Stimulated activated CD8-positive, alpha-beta memory T cell treated with anti-CD3 and anti-CD28 coated beads, Interleukin-7, amount 100 ng/mL, for 24 hours (primary cell): ENCODE measurements at places on chromosomes 3 and 15.

GRCh38 chr15:80789296-80789695 is 10.1 kb downstream of the CEMIP start:
- no peak for DNase-seq

- DNase-seq, result no peak
Observed at GRCh38 chr3:50270422-50271224, 1.7 kb downstream of the SEMA3B start.

DNA sequence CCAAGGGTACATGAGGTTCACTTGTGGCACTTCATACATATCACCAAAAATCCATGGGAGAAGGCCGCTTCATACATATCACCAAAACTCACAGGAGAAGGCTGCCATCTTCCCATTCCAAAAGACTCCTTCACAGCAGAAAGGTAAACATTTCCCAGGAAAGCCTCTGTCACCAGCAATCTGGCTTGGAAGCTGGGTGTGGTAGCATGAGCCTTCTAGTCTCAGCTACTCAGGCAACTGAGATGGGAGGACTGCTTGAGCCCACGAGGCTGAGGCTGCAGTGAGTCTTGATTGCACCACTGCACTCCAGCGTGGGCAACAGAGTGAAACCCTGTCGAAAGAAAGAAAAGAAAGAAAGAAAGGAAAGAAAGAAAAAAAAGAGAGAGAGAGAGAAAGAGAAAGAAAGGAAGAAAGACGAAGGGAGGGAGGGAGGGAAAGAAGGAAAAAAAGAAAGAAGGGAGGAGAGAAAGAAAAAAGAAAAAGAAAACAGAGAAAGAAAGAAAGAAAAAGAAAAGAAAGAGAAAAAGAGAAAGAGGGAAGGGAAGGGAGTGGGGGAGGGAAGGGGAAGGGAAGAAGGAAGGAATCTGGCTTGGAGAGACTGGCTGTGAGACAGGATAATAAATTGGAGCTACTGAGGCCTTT is 7.2 kb downstream of the LRIG1 start:
- no peak for DNase-seq

GRCh38 chr3:186536883-186537844 is 7.0 kb downstream of the CRYGS start:
- no peak for DNase-seq

DNA sequence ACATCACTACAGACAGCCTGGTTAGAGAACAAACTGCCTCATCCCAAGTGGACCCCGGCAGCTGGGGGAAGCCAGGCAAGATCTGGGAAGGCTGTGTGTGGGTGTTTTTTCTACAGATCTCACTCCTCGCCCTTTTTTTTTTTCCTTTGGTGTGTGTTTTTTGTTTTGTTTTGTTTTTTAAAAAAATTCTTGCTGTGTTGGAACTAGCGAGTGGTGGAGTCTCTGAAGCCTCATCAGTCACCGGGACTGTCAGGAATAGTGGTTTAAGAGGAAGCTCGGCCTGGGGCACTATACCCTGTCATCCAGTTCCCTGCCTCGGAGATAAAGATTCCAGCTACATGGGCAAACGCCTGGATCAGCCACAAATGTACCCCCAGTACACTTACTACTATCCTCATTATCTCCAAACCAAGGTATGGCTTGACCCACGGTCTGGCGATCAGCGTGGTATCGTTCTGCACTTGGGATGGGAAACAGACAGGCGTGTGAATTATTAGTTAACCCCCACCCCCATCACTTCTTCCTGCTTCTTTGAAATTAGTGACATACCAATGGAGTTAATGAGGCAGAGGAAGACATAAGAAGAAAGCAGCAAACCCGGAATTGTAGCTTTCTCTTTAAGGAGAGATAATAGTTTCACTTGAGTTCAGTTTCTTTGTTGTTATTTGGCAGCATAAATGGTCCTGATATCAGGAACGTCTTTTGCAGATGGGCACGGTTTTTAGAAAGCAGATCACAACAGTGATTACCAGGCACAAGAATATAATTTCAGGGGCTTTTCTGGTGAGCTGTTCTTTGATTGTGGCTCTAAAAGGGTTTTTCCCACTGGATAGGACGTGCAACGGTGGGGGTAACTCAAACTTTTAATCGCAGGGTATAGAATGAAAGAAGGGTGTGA is 722 bp downstream of the RBMS3 start:
- no peak for DNase-seq

- DNase-seq, result no peak
Observed at GRCh38 chr3:55792009-55792408, 304.9 kb upstream of the WNT5A start.

- DNase-seq, result no peak
Observed at GRCh38 chr15:43893956-43894355, 67.2 kb downstream of the WDR76 start.

DNA sequence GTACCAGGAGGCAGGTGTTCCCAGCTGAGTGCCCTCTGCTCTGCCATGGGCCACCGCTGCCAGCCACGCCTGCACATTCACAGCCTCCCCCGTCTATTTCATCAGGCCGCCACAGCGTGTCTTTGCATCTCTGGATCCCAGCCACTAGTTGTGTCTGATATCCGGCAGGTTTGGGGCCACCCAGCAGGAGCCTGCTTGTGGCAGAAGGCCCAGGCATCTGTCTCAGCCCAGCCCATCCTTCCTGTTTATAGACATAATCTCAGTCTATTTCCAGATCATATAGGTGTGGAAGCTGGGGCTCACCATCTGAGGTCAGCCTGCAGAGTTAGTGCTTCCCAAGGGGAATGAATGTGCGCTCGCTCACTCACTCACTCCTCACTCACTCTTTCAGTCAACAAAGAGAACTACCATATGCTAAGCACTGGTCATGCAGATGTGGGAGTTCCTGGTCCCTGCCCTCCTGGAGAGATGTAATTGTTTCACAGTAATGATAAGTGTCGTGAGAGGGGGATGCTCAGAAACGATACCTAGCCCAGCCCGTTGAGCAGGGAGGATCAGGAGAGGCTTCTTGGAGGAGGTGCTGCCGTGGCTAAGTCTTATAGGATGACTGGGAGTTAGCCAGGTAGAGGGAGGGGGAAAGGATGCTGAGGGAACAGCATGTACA is 60.6 kb downstream of the FGD5 start:
- no peak for DNase-seq

DNA sequence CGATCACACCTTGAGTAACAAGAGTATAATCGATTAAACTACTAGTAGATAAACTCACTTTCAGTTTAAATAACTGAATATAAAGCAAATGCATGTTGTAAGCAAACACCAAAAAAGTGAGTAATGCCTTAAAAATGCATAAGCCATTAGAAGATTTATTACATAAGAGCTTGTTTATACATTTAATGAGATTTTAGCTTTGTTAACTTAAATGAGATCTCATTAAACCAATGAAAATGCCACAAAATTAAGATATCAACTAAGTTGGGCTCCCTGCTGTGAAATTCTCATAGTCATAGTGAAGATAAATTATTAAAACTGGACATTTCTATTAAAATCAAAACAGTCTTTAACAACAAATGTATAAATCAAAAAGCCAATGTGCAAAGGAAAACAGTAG is 701.2 kb downstream of the NLGN1 start:
- DNase-seq, result no peak

GRCh38 chr3:149590691-149591441 is 67.0 kb downstream of the WWTR1 start:
- no peak for DNase-seq

DNA sequence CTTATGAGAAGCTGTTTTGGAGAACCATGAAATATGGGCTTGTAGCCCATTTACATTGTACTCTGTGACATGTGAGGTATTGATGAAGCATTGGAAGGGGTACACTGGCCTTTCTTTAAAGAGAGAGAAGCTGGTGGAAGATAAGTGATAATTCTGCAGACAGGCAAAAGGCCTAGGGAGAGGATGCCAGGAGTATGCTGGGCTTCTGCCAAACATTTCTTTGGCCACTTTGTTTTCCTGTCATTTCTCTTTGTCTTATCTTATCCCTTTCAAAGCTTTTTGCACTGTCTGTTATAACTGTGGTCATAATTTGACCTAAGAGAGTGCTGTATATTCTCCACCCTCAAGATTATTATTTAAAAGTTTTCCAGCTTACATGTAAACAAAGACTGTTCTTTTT is 109.6 kb upstream of the SEMA6D start:
- no peak for DNase-seq

DNA sequence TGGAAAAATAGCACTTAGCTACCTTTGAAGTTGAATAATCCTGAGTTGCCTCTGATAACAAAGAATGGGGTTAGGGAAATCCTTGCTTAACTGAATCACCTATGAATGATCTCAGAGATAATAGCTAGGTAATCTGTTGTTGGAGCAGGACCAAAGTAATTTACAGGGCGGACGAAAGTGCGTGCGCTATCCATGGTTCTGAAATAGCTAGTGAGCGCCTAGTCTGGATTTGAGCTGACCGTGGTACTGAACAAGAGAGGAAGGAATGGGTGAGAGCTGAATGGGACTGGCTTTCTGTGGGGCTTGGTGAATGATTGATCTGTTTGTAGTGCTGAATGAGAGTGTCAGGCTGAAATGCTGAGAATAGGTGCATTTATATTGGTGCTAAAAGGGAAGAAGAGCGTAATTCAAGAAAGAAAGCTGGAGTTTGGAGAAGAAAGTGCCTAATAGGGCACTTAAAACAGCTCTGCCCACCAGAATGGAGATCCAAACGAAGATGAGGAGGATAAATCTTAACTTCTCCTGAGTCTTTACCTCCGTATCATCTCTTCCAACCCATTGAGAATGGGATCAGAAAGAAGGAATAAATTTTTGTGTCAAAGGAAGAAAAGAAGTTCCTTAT is 10.1 kb downstream of the SCN10A start:
- DNase-seq, result no peak

GRCh38 chr15:95957861-95958260 is 372.6 kb upstream of the NR2F2 start:
- no peak for DNase-seq

DNA sequence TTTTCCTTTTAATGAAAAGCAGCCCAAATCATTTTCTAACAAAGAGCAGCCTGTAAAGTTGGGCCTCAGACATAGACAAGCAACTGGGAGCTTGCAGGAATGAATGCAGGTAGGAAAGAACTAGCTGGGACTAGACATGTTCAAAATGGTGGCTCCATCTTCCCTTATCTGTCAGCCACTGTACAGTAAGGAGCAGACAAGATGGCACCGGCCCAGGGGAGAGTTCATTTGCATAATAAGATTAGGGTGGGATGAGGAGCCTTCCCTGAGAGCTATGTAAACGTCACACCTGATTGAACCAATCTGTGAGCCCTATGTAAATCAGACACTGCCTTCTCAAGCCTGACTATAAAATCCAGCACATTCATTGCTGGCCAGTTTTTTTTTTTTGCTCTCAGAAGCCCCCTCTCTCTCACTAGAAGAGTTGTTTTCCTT is 59.7 kb upstream of the GK5 start:
- no peak for DNase-seq

- DNase-seq, result no peak
Observed at GRCh38 chr3:16199769-16200168, 25.3 kb downstream of the GALNT15 start.

GRCh38 chr3:60393946-60394345 is 857.3 kb downstream of the FHIT start:
- DNase-seq, result no peak

- no peak for DNase-seq
Observed at GRCh38 chr3:197454014-197454413, 101.8 kb downstream of the BDH1 start.

DNA sequence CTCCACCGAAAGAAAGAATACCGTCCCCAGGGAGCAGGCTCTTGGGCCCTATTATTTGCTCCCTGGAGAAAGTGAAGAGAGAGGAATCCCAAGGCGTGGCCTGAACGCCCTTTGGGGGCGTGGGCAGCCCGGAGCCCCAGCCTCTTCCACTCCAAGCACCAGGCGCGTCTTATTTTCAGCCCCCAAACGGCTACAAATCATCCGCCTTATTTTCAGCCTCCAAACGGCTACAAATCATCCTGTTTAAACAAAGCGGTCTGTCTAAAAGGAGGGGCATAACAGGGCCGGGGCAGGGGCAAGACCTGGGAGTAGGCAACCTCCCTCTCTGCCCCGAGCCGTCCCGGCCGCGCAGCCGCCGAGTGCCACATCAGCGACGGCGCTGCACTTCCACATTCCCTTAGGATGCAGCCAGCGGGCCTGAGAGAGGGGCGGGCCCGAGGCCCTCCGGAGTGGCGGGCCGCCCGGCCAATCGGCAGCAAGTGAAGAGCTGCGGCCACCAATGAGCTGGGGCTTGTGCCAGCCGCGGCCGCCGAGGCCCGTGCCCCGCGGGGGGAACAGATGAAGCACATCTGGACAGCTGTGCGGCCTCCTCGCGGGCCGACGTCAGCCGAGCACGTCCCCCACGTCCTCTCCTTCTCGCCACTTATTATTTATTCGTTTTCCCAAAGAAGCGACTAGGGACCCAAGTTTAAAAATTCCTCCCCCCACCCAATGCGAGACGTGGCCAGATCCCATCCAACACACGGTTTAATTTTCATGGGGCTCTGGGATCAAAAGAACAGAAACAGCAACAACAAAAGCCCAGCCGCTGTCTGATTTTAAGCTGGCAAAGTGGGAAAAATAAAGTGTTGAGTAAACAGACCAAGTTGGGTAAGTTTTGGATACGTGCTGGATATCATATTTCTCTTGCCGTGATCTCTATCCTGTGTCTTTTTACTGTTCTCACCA is at the start of gene TMEM45A:
TMEM45A (plus strand) TSS at position 561 of the 948 bp plus-strand sequence. CDS start 62,593 bp downstream, outside the sequence.
- peak; percentile 61 for DNase-seq

DNA sequence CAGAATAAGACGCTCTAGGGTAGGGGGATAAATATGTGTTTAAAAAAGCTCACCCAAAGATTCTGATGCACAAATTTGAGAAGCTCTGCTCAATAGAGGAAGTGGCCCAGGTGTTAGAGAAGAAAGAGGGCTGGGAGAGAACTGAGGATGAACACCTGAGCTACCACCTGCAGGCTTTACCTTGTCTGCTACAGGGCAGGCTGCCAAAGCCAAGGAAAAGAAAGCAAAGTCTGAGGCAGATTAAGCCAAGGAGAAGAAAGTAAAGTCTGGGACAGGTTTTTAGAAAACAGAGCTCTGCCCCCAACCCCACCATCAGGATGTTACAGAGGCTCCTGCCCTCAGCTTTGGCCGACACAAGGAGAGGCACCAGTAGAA is 92.9 kb downstream of the THRB start:
- no peak for DNase-seq

GRCh38 chr3:100226712-100227429 is 33.9 kb upstream of the TBC1D23 start:
- DNase-seq, result no peak

DNA sequence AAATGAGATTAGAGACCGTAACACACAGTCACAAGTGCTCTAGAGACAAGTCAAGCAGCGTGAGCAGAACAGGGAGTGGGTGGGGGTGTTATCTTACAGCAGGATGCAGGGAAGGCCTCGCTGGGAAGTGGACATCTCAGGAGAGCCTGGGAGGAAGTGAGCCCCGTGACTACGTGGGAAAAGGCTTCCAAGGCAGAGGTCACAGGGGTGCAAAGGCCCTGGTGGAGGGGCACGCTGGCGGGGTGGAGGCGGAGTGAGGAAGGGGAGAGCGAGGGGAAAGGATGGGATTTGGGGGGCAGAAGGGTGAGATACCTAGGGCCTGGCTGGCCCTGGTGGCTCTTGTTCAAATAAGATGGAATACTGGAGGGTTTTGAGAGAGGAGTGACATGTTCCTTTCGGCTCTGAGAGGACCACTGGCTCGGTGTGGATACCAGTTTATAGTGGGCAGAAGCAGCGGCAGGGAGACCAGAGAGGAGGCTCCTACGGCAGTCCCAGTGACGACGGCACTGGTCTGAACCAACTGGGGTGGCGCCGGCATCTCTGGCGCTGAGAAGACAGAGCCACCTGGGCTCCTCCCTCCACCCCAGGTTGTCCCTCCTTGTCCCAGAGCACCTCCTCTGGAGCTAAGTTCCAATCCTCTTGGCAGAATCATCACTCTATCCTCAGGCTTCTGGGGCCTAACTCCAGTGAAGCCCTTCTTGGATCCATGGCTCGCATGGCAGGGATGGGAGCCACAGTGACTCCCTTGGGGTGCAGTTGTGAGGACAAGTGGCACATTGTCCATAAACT is 266.2 kb upstream of the LYSMD4 start:
- DNase-seq, result no peak

GRCh38 chr15:78368651-78369050 is 28.5 kb downstream of the CRABP1 start:
- no peak for DNase-seq
